ENCODE measurements at places on chromosomes 3 and 15.

GRCh38 chr15:70092464-70093027 lies 5.2 kb downstream of the TLE3 start:
- no peak for DNase-seq

DNA sequence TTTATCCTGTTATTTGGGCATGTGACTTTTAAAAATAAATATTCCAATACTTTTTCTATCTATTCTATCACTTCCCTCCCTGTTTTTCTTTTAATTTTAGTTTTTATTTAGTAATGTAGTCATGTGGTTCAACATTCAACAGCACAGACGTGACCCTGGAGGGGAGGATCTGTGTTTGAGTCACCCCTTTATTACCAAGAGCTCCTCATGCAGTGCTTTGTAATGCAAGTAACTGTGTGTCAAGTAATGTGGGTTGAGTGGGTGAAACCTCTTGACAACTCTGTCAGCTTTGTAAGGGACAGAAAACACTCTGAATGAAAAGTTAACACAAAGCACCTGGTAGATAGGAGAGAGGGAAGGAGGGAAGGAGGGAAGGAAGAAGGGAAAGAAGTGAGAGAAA lies 89.7 kb upstream of the FGF12 start:
- no peak for DNase-seq

GRCh38 chr3:10682692-10683091 lies 133.3 kb upstream of the SLC6A11 start:
- DNase-seq = no peak

- no peak for DNase-seq
These were observed 79.7 kb upstream of the SMAD3 start for GRCh38 chr15:66985653-66986052.

DNA sequence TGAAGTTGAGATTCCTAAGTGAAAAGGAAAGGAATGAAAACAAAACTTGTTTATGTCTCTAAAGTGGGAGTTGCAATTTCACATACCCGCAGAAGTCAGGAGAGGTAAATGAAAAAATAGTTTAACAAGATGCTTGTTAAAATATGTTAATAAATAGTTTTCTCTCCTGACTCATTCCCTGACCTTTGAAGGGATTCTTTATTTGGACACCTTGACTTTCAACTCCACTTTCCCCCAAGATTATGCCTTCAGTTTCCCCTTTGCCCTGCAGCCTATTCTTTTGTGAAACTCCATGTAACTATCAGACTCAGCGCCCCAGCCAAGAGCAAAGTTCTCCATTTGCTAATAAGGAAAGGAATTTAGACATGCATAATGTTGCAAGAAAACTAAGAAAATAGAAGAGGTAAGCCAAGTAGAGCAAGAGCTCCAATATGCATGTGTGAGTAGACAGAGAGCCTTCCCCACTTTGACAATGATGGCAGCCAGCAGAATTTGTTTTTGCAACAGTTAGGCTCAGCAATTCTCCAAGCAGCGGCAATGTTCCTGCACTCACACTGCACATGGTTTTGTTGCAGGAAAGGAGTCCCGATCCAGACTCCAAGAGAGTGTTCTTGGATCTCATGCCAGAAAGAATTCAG lies 61.2 kb downstream of the CD200 start:
- no peak for DNase-seq

DNA sequence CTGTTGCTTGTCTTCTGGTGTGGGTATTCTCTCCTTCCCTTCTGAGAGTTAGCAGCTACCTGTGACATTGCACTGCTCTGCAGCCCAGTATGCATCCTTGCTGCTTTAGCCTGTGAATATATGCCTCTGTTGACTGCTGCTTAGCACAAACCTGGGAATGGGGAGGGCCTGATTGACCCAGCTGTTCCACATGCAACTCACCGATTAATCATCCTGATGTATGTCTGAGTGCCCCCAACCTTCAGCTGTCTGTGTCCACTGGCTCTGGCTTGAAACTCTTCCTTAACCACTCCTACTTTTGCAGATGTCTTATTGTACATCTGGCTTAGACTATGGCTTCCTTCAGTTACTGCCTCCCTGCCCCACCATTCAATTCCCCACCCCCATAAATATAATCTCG lies 119.1 kb downstream of the RASA2 start:
- no peak for DNase-seq

- DNase-seq = no peak
These were observed 2.7 kb upstream of the LSMEM2 start for GRCh38 chr3:50275996-50276761.

DNA sequence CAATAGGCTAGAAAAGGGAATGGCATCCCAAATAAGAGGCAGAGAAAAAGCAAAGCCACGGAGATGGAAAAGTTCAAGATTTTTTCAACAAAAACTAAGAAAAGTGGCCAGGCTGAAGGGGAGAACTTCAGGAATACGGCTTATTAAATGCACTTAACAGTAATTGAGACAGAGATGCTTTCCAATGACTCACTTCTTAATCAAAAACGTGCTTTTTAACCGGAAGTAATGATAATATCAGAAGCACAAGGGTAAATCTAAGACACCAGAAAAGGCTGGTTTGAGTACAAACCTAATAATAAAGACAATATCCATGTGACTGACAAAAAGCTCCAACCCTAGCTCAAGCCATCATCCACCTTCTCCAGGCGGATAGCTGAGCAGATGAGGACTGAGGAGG lies 24.8 kb upstream of the ACTC1 start:
- no peak for DNase-seq

DNA sequence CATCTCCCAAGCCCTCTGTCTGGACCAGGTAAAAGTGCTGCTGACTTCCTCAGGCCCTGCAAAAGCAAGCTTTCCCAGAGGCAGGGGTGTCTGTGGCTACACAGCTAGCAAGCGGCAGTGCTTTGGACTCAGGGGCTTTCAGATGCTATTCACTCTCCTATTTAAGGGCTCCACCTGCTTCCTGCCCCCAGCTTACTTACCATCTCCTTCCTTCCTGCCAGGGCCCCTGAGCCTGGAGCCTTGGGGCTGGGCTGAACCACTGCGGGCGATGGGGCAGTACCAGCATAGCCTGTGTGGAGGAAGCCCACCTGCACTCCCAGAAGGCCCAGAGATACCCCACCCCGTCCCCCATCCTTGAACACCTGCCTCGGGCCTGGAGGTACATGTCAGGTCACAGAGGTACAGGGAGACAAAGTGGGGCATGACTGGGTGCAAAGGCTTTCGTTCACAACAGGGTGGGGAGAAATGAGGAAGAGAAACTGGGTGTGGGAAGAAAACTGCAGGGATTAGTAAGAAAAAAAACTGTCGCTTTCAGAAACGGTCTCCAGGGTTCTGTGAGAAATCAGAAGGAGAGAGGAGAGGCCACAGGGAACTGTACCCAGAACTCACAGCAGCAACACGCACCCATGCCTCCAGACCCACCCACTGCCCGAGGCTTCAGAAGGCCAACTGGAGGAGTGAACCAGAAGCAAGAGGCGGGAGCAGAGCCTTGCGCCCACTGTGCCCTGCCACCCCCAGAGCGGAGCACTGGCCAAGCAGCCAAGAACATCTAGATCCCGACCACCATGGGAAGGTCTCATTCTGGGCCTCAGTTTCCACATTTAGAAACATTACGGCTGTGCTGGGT lies 49.5 kb downstream of the CCDC12 start:
- DNase-seq = peak; percentile 79

DNA sequence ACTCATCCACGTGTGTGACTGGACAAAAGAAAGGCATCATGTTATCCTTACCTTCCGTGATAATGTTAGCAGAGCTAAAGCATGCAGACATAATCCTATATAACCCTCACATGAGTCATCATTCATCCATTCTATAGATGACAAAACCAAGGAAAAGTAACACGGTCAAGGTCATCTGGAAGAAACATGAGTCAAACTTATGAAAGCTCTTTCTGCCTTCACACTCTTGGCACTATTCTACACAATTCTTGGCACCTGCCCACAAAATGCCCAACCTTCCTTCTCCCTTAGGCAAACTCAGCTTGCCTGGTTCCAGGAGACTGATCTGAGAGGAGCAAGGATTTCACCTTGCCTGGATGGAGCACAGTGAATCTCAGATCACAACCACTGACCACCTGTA lies 66.9 kb downstream of the PRICKLE2 start:
- DNase-seq = no peak

- DNase-seq = no peak
These were observed 514.3 kb upstream of the PPP2R3A start for GRCh38 chr3:135451037-135451785.

GRCh38 chr3:184052767-184053166 lies at the start of gene HTR3C:
TSS of gene HTR3C (plus strand) at chr3:184053047. CDS start at chr3:184053081, 34 bp downstream.
- DNase-seq = no peak

Data from mesenteric fat pad (tissue), 1 donor.